ENCODE measurements at places on chromosomes 4 and X. TPM values are rescaled to one million over a fixed set of nuclear protein-coding genes. Genes with fewer than 3 reads are reported as not detected.

GRCh38 chr4:111985426-111985825 is 159.8 kb upstream of the FAM241A start:
- no peaks in the 10 kb centered on the region for H3K36me3 ChIP-seq
- no peak overlapping the region for H3K4me3 ChIP-seq
- no peaks in the 10 kb centered on the region for H3K4me1 ChIP-seq
- DNase-seq, result no peak
- H3K27me3 ChIP-seq, result no peaks in the 10 kb centered on the region

DUX4 gene
- not detected for total RNA-seq

WDR44 gene
- 17.5 TPM for total RNA-seq

- no peak for DNase-seq
- no peak overlapping the region for H3K27ac ChIP-seq
- H3K4me1 ChIP-seq, result no peaks in the 10 kb centered on the region
- no peak overlapping the region for H3K4me3 ChIP-seq
- no peaks in the 10 kb centered on the region for H3K36me3 ChIP-seq
- H3K27me3 ChIP-seq, result no peaks in the 10 kb centered on the region
These were observed 28.8 kb downstream of the RBM47 start for GRCh38 chr4:40600850-40601249.
